ENCODE measurements at places on chromosomes 11 and 22. TPM values are rescaled to one million over a fixed set of nuclear protein-coding genes. Genes with fewer than 3 reads are reported as not detected.

GDPD4 gene
- not detected for total RNA-seq

OR5D13 gene
- not detected for total RNA-seq

PIK3IP1 gene
- 2.2 TPM for total RNA-seq

OR5D14 gene
- total RNA-seq, result not detected

Measured in SJSA1 (cell line).